ENCODE measurements at places on chromosomes 3 and 15. TPM values are rescaled to one million over a fixed set of nuclear protein-coding genes. Genes with fewer than 3 reads are reported as not detected.

DNA sequence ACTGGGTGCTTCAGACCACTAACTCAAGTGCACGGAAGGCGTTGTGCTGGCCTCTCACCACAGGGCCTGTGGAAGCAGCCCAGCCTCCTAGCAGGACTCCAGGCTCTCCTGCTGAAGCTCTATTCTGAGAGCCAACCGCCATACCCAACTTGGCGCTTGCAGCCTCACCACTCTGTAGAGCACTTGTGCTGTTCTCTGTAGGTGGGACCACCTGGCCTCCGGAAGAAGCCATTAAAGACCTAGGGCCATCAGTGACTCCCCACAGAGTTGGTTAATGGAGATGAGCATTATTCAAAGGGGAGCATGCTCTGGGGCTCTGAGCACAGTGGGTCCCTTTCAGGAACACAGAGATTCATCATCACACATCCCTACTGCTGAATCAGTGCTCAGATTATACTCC, 50.9 kb downstream of the C3orf85 start:
- DNase-seq = no peak

- DNase-seq = no peak
These were observed 61.0 kb downstream of the MECOM start for GRCh38 chr3:169602482-169602881.

The PPARG gene
- 69.4 TPM for total RNA-seq

DNA sequence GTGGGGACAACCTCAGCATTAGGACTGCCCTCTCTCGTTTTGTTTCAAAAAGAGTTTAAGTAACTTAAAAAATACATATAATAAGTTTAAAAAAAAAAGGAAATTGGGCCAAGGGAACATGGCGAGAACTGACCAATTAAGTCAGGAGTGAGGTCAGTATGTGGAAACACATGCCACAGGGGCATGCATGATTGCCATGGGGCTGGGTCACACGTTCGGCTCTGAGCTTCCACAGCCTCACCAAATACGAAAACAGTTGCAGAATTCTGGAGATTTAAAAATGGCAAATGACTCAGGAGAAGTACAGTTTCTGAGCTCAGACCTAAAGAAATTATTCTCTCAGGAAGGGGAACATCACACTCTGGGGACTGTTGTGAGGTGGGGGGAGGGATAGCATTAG, 24.1 kb downstream of the PDE8A start:
- no peak for DNase-seq

DNA sequence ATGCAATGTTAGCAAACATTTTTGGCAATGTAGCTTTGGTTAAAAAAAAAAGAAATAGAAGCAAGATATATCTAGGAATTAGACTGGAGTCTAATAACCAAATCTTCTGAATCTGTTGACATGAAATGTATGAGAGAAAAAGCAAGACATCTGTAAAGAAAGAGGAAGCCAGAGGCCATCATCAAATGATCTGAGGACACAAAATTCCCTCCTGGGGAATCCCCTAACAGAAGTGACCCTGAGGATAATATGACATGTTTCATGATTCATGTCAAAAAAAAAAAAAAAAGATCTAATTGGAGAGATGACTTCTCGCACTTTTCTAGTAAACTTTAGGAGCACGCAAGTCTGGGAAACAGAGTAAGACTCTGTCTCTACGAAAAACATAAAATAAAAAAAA, 70.9 kb downstream of the IMPG2 start:
- DNase-seq = no peak

GRCh38 chr15:40918146-40918798, 10.9 kb upstream of the DLL4 start:
- peak; percentile 89 for DNase-seq

- DNase-seq = no peak
These were observed 118.1 kb downstream of the AGBL1 start for GRCh38 chr15:86197770-86198169.

DNA sequence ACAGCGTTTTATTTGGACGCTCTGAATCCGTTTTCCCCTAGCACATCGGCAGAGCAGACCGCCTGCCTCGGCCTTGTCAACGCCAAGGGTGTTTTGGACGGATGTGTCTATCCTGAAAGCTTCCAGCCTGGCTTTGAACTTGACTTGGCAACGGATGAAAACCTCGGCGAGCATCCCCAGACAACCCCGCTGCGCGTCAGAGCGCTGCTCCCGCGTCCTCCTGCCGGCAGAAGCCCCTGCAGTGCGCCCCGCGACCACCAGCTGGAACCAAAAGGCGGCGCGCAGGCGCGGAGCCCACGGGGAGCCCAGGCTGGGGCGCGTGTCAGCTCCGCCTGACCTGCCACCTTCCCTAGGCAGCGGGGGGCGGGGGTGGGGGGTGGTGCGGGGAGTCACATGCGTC, 26.2 kb upstream of the ARL8B start:
- DNase-seq = peak; percentile 17

DNA sequence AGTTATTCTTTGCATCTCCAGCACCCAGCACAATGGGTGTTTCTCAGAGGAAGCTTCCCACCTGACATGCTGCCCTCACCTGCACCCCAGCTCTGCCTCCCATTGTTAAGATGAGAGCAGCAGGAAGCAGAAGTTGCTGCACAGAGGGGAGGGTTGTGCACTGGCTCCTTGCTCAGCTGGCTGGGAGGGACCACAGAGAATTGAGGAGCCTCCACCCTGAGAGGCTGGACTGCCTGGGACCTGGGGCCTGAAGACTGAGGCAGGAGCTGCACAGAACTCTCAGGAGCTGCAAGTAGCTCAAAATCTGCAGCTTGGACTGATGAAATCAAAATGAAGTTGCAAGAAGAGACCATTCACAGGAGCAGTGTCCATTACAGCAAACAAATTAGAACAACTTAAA, 222.3 kb upstream of the LINGO1 start:
- DNase-seq = no peak

The ACTR8 gene
- total RNA-seq = 38.9 TPM

- no peak for DNase-seq
These were observed 14.9 kb downstream of the PSTPIP1 start for GRCh38 chr15:77009646-77010311.

GRCh38 chr15:26148156-26148860, 285.2 kb upstream of the ATP10A start:
- no peak for DNase-seq
